ENCODE measurements at places on chromosomes 12 and 14.

DNA sequence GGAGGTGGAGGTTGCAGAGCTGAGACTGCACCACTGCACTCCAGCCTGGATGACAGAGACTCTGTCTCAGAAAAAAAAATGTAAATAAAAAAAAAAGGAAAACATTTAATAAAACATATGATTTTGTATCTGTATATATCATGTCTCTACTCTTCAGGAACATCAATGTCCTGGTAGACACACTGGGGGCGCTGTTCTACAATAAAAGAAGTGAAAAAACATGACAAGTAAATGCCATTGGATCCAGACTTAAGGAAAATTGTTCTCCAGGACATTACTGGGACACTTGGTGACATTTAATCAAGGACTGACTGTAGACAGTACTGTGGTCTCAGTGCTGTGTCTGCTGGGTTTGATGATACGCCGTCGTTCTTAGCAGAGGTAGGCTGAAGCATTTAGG lies 15.5 kb upstream of the KLC1 start:
- no peak for DNase-seq

- DNase-seq = no peak
Observed at GRCh38 chr12:70608184-70608583, 29.0 kb downstream of the PTPRB start.

- DNase-seq = no peak
Observed at GRCh38 chr12:51910168-51910567, 2.9 kb downstream of the ACVRL1 start.

GRCh38 chr12:31026202-31026601 lies 47.5 kb upstream of the DDX11 start:
- peak; percentile 30 for DNase-seq

GRCh38 chr14:105793836-105794235 lies 267.5 kb downstream of the TMEM121 start:
- no peak for DNase-seq

- DNase-seq = no peak
Observed at GRCh38 chr14:106141242-106142220, 615.1 kb downstream of the TMEM121 start.

GRCh38 chr14:72975770-72976169 lies 49.5 kb downstream of the DCAF4 start:
- DNase-seq = no peak

DNA sequence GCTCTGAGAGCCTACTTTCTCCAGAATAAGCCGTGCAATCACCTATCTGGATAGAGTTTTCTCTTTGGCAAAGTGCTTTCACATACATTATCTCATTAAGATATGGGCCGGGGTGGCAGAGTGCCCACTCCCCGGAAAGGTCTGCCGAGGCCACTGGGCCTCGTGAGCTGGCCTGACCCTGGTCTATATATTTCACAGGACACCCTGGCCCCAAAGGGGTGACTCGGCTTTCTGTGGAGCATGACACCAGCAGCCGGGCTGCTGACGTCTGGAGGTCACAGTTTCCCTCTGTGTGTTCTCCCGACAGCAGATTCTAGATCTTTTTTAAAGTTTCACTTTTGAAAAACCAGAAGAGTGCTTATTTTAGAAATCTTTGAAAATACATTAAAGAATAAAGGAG lies 27.9 kb upstream of the ATP2A2 start:
- DNase-seq = no peak

DNA sequence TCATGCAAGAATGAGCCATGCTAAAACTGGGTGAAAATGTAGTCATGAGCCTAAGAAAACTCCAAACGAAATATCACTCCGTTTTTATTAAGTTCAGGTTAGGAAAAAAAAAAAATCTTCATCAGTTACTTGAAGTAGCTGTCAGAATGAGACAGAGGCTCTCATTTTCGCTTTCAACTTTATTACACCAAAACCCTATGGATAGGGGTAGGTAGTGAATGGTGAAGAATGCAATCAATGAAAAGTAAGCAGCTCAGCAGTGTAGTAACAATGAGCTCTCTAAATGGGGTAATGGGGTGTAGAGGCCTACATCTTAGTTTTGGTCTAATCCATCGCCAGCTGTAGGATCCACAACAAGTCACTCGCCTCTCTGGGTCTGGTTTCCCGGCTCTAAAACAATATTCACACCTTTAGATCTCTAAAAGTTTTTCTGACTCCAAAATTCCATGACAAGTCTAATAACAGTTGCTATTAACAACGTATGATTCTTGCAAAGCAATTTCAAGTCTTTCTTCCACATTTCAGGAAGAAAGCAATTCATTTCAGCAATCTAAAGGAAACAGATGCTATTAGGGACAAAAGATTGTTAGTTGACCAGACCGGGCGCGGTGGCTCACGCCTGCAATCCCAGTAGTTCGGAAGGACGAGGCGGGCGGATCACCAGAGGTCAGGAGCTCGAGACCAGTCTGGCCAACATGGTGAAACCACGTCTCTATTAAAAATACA lies 1.7 kb downstream of the BTBD7 start:
- peak; percentile 36 for DNase-seq

DNA sequence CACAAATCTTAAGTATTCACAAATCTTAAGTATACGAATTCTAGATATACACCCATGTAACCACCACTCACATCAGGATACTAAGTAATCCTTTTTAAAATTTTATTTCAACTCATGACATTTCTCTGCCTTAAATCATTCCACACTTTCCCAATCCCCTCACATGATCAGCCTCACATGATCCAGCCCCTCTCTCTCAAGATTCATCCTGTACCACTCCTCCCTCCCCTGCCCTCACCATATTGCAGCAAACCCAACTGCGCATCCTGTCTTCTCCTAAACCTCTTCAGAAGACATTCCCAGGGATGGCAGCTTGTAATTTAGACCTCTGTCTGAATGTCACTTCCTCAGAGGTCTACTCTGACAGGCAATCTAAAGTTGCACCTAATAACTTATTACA lies 1.7 kb upstream of the EIF4B start:
- peak; percentile 37 for DNase-seq

GRCh38 chr12:108611884-108612415 lies 14.1 kb upstream of the TMEM119 start:
- peak; percentile 63 for DNase-seq

DNA sequence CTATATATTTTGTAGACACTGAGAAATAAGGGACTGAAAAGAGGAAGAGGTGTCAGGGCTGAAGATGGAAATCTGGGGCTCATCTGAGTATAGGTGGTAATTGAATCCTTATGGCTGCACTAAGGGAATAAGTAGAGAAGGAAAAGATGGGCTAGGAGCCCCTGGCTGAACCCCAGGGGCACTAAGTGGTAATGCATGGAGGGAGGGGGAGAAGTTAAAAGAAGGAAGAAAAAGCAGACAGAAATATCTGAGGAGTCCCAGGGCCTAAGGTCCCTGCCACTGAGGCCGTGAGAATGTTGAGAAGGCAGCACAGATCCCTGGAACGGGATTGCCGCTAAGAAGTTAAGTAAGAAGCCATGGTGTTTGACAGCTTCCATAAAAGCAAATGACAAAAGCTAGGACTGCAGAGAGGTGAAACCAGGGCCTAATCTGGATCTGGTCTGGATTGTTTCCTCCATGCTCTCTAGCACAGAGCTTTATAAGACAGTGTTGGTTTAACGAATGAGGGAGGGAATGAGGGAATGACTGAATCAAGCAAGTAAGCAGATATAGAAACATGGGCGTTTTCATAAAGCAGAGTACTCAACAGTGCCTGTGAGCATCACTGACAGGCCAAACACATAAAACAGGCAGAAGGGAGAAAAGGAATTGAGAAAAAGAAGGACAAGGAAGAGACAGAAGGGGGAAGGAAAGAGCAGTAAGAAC lies 92.9 kb downstream of the HMGA2 start:
- no peak for DNase-seq

DNA sequence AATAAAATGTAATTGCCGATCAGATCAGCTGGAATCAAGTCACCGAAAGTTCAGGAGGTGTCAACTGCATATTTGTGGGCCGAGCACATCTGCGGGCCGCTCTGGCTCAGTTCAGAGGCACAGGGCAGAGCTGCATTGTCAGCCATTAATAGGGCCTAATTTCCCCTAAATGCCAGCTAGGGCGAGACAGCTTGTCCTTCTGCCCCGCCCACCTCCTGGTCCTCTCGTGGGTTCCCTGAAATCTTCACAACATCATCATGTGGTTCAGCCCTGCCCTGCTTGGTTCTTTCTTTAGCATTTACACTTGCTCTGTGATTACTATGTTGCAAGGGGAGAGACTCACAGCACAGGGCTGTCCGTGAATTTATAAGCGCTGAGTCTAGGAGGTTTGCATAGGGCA lies 148.9 kb downstream of the CHST11 start:
- no peak for DNase-seq

DNA sequence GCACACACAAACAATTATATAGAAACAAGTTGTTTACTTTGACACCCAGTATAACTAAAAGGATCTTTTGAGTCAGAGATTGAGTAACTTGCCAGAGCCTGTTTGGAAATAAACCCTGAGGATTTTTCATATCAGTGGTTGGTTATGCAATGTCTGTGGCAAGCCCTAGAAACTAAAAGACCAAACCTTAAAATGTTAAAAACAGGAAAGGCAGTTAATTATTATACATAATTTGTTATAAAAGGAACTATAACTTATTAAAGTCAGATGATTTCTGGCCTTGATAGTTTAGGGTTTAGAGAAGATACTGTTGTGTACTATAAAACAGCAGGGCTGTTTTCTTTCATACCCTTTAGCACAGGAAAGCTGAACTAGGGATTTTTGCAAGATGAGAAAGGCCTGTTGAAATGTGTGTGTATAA lies 44.1 kb downstream of the PSEN1 start:
- peak; percentile 18 for DNase-seq

DNA sequence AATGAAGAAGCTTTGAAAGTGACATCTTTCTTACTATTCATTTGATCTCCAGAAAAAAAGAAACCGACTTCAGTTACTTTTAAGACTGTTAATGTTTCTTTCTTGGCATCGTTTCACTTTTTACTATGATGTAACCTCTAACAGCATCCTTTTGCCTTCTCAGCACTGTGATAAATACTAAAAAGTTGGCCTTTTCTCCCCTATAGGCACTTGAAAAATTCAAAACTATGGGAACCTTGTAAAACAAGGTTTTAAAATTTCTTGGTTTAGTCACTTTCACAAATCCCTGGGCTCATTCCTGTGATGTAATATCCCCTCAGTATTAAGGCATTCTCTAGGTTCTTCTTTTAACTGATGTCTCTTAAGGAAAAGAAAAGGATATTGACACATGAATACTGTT lies 281.8 kb downstream of the EGLN3 start:
- DNase-seq = no peak

DNA sequence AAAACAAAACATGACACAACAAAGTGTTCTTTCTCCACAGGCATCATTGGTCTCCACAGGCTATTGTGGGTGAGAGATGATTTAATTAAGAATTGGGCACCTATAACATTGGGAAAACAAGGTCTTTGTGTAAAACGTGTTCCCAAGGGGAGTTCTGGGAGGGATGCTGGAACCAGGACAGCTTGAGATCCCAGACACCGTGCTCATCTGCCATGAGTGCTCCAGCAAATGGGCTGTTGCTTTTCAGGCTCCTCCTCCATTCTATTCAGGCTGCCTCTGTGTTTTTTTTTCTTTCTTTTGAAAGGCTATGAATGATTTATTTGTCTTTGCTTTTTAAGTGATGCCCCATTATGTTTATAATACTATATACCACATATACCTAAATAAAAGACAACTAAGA lies 122.4 kb downstream of the DACT1 start:
- DNase-seq = no peak

- no peak for DNase-seq
Observed at GRCh38 chr14:80475074-80475473, 263.8 kb upstream of the DIO2 start.

- no peak for DNase-seq
Observed at GRCh38 chr12:27428466-27428865, 18.1 kb upstream of the SMCO2 start.

GRCh38 chr14:96320605-96321004 lies 42.5 kb downstream of the ATG2B start:
- DNase-seq = no peak

DNA sequence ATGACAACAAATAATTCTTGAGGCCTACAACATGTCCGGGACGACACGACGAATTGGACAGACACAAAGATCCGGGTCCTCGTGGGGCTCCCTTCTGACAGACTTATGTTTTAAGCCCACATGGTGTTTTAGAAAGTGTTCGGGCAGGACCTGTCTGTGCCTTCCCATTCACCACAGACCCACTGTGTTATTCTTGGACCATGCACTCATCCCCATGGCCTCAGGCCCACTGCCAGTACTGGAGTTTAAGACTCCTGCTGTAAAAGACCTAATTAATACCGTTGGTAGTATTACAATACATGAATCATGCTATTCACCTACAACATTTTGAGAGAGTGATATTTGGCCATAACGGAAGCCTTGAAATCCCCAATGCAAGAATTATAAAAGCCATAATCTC lies 20.0 kb downstream of the SLC15A4 start:
- no peak for DNase-seq

GRCh38 chr12:38915429-38916182 lies 10.2 kb upstream of the CPNE8 start:
- no peak for DNase-seq

GRCh38 chr12:95237315-95237714 lies 19.7 kb downstream of the VEZT start:
- no peak for DNase-seq

DNA sequence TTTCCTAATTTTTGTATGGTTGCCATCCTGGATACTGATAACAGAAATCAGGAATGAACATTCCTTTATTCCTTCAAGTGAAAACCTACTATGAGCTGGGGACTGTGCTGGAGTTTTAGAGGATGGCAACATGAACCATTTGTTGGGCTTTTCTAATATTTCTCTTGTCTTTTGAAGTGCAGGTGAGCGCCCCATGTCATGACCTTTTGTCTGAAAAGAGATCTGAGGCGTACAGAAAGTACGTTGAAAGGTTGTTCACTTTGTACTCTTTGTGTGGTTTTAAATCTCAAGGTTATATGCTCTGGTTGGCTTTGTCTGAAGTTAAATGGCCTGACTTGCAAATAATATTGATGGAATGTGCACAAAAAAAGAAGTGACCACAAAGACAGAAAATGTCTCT lies 79.0 kb downstream of the GAS2L3 start:
- DNase-seq = no peak

DNA sequence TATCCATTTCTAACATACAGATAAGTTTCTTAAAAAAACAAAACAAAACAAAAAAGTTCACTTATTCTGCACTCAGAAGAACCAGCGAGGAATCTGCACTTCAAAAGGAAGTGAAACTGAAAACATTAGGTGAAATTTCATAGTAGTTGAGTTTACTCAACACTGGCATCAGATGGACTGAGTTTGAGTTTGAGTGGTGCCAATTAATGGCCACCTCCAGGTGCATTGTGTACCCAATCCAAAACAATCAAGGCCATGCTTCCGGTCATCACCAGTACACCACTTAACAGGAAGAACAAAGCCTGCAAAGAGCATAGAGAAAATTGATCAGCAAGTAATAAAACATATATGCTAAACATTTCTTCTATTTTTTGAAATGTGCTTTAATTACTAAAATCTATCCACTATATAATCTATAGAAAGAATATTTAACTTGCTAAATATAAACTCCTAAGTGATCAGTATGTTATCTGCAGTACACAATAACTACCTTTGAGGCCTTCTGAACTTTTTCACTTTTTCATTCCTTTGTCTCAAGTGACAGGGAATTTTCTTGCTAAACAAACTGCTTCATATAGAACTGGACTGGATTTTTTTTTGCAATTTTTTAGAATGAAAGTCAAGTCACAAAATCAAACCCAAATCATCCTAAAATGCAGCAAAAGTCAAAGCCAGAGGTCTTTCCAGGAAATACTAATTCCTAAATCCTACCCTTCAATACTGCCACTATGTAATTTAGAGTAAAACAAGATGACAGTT lies 11.5 kb downstream of the SLC38A2 start:
- no peak for DNase-seq

All from Caki2 (cell line).